GM13976 (cell line): ENCODE measurements at places on chromosomes 16 and 17.

GRCh38 chr16:1647856-1648255 is 30.2 kb upstream of the JPT2 start:
- no peak for DNase-seq

DNA sequence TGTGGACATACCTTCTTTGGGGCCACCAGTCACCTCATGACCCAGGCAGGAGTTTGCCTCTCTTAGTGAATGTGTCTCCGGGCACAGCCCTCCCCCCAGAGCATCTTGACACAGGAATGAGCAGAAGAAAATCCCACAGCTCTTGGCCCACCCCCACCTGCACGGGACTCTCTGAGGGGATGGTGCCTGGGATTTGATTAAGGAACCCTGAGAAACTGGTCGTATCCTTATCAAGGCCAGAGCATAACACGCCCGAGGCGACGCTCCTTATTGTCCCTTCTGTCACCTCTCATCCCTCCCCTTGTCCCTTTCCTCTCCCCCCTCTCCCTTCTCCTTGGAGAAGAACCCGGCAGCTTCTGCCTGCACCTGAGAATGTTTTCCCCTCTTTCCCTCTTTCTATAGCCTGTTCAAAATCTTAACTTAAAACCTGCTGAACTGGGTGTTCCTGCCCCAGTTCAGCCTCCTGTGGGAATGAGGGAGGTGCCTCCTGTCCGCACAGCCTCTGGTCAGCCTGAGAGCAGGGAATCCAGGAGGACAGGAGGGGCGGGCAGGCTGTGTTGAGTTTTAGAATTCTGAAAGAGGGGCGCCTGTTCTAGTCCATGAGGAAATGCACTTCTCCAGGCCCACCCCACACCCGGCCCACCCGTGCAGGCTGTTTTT is 140.7 kb upstream of the PLCG2 start:
- DNase-seq: no peak

DNA sequence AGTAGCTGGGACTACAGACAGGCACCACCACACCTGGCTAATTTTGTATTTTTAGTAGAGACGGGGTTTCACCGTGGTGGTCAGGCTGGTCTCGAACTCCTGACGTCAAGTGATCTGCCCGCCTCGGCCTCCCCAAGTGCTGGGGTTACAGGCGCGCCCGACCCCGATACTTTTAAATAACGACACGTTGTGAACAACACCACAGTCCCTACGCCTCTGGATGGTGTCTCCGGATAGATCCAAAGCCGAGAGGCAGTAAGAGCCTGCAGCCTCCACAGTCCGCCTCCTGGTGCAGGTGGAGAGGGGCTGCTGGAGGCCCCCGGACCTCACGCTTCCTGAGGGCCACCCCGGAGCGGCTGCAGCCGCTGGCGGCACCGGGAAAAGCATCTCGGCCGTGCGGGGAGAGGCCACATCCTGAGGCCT is 741 bp upstream of the TLCD3A start:
- DNase-seq: no peak

DNA sequence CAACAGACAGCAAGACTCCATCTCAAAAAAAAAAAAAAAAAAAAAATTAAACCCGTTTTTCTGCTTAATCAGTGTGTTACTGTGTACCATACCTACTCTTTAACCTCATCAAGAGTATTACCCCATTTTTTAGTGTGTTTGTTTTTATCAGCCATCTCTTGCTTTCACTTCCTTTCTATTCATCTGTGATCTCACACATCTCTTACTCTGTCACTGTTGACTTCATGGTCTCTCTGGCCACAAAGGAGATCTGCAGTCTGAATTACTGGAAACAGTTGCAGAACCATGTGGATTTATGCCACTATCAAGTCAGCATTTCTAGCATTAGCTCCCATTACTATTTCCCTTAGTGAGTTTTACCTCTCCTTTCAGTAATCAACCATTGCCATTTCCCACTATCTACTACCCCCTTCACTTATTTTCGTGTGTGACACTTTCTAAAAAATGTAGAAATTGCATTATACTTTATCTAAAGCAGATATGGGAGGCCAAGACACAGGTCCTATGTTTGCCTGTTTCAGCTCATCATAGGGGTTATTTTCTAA is 20.1 kb downstream of the NDEL1 start:
- DNase-seq: no peak

GRCh38 chr17:47857551-47858455 is 6.8 kb upstream of the SP6 start:
- no peak for DNase-seq

DNA sequence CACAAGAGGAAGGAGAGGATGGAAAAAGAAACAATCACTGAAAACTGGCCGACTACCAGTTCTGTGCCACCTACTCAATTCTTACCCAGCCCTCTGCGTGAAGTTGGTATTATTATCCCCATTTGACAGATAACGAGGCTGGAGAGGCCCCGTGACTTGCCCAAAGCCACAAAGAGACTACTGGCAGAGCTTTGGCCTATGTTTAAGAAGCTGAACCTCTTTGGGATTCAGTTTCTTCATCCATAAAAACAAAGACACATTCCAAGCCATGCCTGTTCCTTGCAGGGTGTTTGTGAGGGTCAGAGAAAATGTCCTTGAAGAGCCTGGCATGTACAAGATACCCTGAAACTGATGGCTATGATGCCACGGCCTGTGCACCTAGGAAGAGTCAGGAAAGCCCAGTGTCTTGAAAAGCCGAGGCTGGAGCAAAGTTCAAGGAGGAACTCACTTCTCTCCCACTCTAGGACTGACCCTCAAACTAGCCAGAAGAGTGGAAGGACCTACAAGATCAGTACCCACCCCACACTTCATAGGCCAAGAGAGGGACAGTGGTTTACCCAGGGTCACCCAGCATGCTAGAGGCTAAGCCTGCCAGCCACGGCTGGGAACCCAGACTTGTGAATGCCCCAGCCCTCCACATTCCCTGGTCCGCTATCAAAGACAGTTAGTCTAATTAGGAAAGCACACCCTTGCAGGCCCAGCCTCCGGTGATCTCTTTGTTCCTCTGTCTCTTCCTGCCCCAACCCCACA is 1.6 kb upstream of the ACSF2 start:
- no peak for DNase-seq

DNA sequence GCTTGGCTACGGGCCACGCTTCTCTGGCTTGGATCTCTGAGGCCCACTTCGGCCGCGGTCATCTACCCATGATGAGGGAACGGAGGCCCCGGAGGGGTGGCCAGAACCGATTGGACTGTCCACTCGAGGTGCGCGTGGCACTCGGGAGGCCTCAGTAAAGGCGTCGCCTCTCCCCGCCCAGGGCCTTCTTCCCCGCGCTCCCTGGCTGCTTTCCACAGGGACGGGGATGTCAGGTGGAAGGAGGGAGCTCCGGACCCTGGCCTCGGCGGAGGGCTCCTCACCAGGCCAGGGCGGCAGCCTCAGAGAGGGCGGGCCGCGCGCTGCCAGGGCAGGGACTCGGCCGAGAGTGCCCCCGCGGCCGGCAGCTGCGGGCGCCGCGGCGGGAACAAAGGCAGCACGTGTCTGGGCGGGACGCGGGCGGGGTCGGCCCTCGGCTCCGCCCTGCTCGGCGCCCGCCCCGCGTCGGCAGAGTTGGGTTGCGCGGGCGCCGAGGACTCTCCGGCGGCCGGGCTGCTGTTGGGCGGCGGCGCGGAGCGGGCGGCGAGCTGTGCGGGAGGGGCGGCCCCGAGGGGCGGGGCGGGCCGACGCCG is 587 bp upstream of the CDK5R1 start:
- peak; percentile 93 for DNase-seq

DNA sequence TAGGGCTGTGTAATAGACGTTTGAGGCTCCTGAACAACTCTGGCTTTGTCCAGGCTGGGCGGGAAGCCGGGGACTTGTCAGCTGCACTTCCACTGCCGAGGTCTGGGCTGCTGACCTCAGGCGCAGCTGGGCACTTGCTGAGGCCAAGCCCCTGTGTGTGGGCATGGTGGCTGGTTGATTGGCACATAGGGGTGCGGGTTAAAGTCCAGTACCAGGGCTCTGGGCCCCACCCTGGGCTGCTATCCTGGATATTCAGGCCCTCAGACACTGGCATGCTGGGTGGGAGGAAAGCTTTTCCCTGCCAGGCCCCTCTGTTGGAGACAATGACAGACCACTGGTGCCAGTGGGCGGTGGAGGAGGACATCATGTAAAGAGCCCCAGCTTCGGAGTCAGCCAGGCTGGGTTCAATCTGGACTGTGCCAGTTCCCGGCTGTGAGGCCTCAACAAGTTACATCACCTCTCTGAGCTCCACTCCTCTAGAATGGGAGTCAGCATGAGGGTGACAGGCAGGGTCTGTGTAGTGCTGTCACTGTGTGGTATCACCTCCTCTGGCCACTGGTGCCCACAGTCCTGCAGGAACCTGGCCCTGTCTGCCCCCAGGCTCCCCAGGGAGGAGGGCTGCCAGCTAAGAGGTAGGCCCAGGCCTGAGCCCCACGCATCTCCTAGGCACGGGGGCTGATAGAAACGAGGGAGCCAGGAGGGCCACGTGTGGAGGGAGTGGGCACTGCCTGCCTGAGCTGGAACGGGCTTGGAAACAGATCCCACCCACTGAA is 42.5 kb downstream of the PSME3IP1 start:
- no peak for DNase-seq

DNA sequence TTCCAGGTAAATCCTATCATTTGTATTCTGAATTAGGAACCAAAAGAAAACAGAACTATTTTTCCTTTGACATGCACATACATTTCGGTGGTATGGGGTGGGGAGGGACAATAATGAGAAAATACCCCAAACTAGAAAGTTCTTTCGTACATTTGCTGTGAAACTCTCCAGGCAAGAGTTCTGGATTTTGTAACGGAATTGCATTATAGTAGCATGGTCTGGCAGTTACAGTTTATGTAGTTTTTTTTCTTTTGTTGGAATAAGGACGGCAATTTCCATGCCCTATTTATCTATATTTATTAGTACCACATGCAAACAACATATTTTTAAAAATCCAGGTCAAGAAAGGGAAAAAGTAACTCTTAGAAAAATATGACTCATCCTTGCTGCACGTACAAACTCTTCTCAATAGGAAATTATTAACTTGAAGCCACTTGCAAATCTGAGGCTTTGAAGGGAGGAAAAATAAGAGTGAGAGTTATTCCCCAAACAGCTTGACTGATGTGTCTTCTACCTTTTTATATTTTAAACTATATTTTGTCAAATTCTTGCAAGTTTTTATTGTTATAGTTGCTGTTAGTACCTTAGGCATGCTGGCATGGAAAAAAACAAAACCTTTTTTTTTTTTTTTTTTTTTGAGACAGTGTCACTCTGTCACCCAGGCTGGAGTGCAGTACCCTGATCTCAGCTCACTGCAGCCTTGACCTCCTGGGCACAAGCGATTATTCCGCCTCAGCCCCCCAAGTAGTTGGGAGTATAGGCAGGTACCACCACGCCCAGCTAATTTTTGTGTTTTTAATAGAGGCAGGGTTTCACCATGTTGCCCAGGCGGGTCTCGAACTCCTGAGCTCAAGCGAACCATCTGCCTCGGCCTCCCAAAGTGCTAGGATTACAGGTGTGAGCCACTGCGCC is 69.3 kb downstream of the WWP2 start:
- DNase-seq: no peak

DNA sequence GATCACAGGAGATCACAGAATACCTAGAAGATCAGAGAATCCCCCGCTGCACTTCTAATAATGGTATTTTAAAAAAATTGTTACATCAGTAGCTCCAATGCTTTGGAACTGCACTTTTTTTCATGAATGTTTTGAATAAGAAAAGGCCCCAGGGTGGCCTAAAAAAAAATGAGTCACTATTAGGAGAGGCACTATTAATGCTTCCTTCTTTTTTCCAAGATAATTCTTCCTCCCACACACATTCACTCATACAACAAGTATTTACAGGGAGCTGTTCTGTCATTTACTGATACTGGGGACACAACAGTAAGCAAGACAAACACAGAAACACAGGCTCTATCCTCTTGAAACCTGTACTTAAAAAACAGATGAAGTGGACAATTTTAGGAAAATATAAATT is 675 bp upstream of the PDZD9 start:
- no peak for DNase-seq

DNA sequence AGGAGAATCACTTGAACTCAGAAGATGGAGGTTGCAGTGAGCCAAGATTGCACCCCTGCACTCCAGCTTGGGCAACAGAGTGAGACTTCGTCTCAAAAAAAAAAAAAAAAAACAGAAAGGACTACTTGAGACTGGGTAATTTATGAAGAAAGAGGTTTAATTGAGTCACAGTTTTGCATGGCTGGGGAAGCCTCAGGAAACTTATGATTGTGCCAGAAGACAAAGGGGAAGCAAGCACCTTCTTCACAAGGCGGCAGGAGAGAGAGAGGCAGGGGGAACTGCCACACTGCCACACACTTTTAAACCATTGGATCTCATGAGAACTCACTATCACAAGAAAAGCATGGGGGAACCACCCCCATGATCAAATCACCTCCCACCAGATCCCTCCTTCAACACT is 9.0 kb upstream of the MILR1 start:
- DNase-seq: no peak

- DNase-seq: no peak
These were observed 2.2 kb downstream of the MT3 start for GRCh38 chr16:56591377-56592060.

DNA sequence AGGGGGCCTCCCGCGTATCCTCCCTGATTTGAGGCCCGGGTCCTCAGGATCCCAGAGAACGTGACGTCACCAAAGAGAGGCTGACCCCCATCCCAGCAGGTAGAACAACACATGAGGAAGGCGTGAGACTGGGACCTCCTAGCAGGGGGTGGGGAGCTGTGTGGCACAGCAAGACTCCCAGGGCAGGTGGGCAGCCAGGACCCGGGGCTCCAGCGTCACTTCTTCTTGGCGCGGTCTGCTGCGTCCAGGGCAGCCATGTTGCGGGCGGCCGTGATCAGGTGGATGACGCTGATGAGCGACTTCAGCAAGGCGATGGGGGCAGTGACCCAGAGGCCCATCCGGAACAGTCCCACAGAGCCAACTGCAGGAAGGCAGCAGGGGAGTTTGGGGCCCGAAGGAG is 4.1 kb downstream of the CDIPT start:
- no peak for DNase-seq

DNA sequence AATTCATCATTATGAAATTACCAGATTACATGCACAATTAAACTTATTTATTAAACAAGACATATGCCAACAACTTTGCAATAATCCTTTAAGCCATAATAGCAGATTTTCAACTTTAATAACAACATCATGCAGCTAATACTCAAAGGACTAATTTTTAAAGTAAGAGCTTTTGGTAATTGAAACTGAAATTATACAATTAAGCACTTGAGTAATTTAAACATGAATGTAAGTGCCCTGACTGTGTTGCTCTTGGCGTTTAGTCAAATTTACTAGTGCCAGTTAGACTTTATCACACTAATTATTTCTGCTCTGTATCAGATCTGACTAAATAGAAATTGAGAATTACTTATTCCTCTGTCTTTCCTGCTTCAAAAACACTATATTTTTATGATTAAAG is 46.8 kb upstream of the PSMD7 start:
- DNase-seq: no peak
